ENCODE measurements at places on chromosomes 2 and 18.
A peak's percentile ranks its signal among the peaks of the same experiment; 100 is the strongest.

- no peak for ATAC-seq
Observed at GRCh38 chr2:57726294-57726693, 320.3 kb upstream of the VRK2 start.

DNA sequence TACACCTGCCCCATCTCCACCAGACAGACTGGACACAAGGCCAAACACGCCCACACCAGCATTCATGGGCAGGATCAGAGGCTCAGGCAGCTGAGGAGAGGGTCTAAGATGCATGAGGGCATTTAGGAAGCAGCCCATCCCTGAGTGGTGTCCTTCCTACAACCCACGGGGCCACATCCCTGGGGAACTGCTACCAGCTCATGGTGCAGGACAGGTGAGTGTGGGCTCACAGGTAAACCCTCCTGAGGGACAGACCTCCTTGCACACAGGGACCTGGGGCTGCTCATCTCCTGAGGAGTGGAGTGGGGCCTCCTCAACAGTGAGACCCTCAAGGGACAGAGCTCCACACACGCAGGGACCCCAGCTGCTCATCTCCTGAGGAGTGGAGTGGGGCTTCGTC is 14.6 kb downstream of the PARD6G start:
- no peak for ATAC-seq

DNA sequence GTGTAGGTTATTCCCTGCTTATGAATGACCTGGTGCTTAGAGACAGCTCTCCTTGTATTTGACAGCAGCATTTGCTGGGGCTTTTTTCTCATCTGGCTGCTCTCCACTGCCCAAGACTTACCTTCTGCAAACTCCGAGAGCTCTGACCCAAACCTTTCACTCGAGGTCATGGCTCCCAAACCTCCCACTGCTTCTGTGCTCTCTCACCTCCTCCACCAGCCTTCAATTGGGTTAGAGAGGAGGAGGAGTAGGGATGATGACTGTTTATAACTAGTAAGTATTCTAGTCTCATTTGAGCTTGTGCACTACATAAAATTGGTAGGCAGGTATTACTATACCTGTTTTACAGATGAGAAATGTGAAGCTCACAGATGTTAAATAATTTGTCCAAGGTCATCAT is 40.1 kb downstream of the LIMS1 start:
- ATAC-seq: no peak

DNA sequence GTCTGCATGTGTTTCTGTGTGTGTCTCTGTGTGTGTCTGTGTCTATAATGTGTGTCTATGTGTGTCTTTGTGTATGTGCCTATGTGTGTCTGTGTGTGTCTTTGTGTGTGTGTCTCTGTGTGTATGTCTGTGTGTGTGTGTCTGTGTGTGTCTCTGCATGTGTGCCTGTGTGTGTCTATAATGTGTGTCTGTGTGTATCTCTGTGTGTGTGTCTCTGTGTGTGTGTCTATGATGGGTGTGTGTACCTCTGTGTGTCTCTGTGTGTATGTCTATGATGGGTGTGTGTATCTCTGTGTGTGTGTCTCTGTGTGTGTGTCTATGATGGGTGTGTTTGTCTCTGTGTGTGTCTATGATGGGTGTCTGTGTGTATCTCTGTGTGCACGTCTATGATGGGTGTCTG is 126.2 kb upstream of the GPC1 start:
- no peak for ATAC-seq

- ATAC-seq: peak; percentile 80
Observed at GRCh38 chr2:189082376-189082975, 97.1 kb downstream of the COL5A2 start.

DNA sequence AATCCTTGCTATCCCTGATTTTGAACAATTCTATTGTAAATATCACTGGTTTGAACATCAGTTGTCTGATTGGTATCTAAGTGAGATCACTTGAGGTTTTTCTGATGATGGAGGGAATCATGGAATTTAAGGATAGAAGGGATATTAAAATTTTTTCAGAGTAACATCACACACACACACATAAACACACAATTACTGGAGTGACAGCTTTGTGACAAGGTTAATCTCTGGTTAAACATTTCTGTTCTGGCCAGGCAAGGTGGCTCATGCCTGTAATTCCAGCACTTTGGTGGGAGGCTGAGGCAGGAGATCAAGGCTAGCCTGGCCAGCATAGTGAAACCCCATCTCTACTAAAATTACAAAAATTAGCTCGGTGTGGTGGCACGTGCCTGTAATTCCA is 85.3 kb downstream of the SOCS6 start:
- no peak for ATAC-seq

DNA sequence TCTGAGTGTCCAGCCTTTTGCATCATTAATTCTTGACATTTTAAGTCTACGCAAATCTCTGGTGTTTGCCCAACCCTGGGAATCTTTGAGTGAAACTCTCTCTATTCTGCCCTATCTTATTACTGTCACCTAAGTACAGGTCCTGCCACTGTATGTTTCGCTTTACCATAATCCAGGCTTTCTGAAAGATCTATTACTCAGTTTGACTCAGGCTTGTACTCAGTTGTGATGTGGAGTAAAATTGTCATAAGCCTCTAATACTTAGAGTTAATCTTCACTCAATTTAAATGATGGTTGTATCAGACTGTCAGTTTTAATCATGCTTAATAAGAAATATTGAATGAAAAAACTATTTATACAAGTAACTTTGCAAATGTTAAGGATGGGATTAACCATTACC is 30.3 kb upstream of the RAPGEF4 start:
- ATAC-seq: no peak

GRCh38 chr2:32562906-32563305 is 64.9 kb upstream of the TTC27 start:
- no peak for ATAC-seq

DNA sequence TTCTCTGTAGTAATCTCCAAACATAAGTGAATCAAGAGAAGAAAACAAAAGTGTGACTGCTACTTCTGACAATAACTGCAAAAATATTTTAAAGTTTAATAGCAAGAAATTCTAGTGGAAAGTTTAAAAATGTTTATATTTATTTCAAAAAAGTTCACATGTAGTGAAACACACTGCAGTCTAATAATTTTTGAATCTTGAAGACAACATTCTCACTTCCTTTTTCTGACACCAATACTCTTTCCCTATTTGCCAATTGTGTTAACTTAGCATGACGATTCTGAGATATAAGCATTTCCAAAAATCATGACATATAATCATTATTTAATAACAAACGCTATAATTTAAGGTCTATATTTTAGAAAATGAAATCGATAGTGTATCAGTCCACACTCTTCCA is 429.1 kb upstream of the PKDCC start:
- no peak for ATAC-seq

- ATAC-seq: no peak
Observed at GRCh38 chr18:29712785-29713184, 1329.8 kb downstream of the DSC3 start.

- peak; percentile 91 for ATAC-seq
Observed at GRCh38 chr2:44546459-44547127, 184.8 kb downstream of the CAMKMT start.

GRCh38 chr2:207792244-207792785 is 22.6 kb upstream of the FZD5 start:
- ATAC-seq: peak; percentile 58

- no peak for ATAC-seq
Observed at GRCh38 chr18:45336448-45336847, 278.8 kb upstream of the SLC14A2 start.

DNA sequence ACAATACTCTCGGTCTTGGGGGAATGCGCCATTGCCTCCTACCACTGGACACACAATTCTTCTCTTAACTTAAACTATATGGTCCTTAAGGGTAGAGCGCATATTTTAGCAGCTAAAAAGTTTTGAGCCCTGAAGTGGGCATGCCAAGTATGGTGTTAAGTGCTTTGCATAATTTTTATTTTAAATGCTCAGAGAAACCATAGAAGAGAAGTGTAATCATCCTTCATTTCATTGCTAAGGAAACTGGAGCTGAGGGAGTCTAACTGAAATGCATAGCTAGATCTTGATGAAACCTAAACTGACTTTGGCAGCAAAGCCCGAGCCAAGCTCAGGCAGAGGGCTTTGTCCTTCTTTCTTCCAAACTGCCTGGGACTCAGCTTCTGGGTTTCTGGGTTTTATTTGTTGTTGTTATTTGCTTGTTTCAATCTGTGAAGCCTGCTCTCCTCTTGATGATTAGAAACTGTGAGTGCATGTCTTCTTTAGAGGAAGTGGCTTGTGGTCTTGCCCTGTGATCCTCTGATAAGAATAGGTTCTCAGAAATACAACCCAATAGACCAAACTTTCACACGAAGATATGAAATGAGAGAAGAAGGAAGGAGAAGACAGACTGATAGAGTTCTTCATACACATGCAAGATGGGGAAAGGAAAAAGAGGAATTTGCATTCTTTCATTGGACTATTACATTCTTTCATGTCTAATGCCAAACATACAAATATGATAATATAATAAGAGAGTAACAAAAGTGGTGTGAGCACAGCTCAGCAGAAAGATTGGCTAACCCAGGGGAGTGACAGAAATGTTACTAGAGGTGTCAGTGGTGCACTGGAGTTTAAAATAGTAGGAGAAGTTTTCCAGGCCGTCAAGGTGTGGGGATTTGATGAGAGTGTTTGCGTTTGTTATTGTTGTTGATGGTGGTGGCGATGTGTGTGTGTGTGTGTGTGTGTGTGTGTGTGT is 7.5 kb upstream of the RNF144A start:
- no peak for ATAC-seq

DNA sequence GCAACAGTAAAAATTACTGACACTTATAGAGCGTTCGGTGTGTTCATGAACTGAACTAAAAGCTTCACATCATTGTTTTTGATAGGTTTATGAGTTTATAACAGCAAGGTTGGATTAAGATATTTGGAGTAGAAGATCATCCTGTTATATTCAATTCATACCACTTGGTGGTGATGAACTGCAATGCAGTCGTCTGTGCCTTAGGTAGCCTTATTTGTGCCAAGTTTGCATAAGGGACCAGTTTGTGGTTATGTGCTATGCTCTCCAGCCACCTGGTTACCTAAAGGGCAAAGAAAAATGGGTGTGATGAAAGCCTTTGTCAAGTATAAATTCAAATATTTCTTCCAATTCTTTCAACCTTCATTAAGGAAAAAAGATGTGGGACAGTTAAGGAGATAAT is 150.9 kb upstream of the KCNH7 start:
- ATAC-seq: no peak

DNA sequence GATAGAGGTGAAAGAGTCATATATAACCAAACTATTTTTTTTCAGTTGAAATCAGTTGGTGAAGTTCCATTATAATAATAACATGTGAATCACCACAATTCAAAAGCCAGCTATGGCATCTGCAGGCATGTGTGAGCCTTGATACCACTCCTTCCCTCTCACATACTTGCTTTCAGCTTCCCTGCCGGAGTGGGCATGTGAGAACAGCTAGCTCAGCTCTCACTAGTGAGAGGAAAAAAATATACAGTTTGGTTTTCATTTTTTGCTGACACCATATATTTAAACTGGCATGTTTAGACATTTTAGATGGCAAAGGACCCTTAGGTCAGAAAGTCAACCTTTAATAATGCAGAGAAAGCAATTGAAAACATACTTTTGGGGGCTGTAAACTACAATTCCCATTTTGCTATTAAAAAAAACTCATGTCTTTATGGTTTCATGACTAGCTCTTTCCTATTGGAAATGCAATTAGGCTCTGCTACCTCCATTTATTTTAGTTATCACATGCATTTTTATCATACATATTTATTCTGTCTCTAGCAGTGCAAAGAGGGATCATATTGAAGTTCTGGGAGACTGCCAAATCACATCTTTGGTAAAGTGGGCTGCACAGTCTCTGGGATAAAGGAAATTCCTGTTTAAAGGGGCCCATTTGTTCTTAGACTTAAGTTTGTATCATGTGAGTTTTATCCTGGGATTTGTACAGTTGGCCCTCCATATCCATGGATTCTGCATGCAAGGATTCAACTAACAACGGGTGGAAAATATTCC is 33.2 kb upstream of the SLC40A1 start:
- ATAC-seq: no peak

- ATAC-seq: no peak
Observed at GRCh38 chr2:100009743-100010142, 132.6 kb downstream of the AFF3 start.

GRCh38 chr2:9483107-9483506 is 8.8 kb downstream of the IAH1 start:
- no peak for ATAC-seq

DNA sequence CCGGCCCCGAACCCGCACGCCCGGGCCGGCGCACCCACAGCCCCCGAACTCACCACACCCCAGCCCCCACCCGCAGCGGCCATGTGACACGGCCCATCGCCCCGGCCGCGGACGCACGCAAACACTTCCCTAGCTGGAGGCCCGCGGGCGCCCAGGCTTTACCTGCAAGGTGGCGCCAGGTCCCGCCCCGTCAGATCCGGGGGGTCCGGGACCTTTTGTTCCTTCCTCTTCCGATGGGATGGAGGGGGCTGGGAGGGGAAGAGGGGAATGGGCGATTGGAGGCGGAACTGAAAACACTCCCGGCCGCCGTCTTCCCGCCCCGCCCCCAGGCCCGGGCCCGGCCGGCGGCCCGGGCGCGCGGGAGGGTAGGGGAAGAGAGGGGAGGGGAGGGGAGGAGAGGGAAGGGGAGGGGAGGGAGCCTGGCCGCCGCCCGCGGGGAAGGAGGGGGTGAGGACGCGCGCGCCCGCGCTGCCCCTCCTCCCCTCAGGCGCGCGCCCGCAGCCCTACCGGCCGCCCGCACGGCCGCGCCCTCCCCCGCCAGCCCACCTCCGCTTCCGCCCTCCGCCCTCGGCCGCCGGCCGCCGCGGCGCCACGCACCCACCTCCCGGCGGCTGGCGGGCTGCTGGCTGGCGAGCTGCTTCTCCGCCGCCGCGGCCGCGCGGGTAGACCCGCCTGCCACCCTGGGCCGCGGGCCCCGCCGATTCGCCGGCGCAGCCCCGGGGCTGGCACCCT is at the start of gene SMAD2:
Gene SMAD2, minus strand, starts transcription at position 461 of the 732 bp plus-strand sequence. CDS start 33,903 bp downstream, outside the sequence.
- ATAC-seq: peak; percentile 78

- no peak for ATAC-seq
Observed at GRCh38 chr2:171807119-171807518, 86.9 kb downstream of the SLC25A12 start.

GRCh38 chr2:73640946-73641766 is 1.1 kb downstream of the NAT8 start:
- no peak for ATAC-seq

- ATAC-seq: no peak
Observed at GRCh38 chr2:84878896-84879583, 1.8 kb downstream of the TRABD2A start.

- peak; percentile 51 for ATAC-seq
Observed at GRCh38 chr2:72892506-72893173, 5.4 kb downstream of the SPR start.

GRCh38 chr2:73205611-73206010 is 3.2 kb downstream of the NOTO start:
- ATAC-seq: no peak

GRCh38 chr2:83587309-83587708 is 871.8 kb downstream of the SUCLG1 start:
- peak; percentile 67 for ATAC-seq

- no peak for ATAC-seq
Observed at GRCh38 chr18:24248359-24248758, 109.5 kb downstream of the CABYR start.

All from motor neuron (in vitro differentiated cells).